ENCODE measurements at places on chromosomes 4 and X.

GRCh38 chr4:6195602-6196319 lies 4.6 kb downstream of the JAKMIP1 start:
- DNase-seq, result no peak

GRCh38 chr4:144594471-144594986 lies 51.4 kb upstream of the HHIP start:
- no peak for DNase-seq

DNA sequence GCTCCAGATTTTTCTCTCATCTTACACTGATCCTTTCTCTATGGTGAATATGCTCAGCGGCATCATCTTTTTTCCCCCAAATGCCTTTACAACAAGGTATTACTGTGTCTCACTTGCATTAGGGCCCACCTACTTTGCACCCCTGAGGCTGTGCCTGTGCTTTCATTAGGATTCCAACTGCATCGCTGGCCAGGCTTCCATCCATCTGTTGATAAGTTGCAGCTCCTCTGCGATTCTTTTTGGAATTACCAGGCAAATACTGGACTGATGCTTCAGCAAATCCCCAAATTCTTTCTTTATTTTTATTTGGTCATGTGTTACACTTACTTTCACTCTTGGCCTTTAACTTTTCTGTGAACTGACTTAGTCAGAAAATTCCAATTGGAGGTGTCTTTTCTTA lies 77.3 kb downstream of the AFF2 start:
- DNase-seq, result no peak

GRCh38 chr4:138650929-138651448 lies 364.6 kb upstream of the NOCT start:
- peak; percentile 12 for DNase-seq

- DNase-seq, result no peak
Observed at GRCh38 chrX:23729214-23729613, 13.9 kb downstream of the ACOT9 start.

GRCh38 chr4:41443340-41444079 lies 94.4 kb upstream of the LIMCH1 start:
- DNase-seq, result no peak

GRCh38 chr4:146346276-146346675 lies 131.9 kb downstream of the REELD1 start:
- no peak for DNase-seq

GRCh38 chr4:25367004-25367621 lies 9.9 kb upstream of the ANAPC4 start:
- peak; percentile 25 for DNase-seq

GRCh38 chrX:69020316-69020715 lies 144.9 kb downstream of the PJA1 start:
- no peak for DNase-seq

DNA sequence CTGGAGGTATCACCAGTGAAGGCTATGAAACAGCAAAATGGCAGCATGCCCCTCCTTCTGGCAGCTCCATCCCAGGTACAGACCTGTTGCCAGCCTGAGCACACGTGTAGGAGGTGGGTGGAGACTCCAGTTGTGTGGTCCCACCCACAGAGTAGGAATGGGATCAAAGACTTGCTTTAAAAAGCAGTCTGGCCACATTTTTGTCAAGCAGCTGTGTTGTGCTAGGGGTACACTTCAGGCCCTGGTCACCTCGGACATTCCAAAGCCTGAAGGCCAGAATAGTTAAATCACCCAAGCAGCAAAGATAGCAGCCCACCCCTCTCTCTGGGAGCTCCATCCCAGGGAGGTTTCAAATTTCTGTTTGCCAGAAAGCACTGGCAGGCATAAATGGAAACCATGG lies 20.3 kb upstream of the AMBN start:
- DNase-seq, result no peak

GRCh38 chr4:20614816-20615215 lies 85.4 kb upstream of the PACRGL start:
- no peak for DNase-seq

DNA sequence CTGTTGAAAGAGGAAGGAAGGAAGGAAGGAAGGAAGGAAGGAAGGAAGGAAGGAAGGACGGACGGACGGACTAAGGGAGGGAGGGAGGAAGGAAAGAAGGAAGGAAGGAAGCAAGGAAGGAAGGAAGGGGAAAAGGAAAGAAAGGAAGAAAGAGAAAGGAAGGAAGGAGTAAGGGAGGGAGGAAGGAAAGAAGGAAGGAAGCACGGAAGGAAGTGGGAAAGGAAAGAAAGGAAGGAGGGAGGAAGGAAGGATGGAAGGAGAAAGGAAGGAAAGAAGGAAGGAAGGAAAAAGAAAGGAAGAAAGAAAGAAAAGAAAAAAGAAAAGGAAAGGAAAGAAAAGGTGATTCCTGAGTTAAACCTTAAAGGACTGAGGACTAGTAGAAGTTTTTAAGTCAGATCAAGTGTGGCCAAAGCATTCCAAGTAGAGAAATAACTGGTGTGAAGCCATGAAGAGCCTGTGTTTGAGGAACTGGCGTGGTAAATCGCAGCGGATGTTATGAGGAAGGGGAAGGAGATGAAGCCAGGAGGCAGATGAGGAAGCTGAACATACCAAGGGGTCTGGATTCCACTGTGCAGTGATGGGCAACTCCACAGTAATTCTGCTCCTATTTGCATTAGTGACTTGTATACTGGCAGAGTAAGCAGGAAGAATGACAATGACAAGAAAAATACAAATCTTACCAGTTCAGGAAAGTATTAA lies 163.5 kb downstream of the MGST2 start:
- DNase-seq, result peak; percentile 41

DNA sequence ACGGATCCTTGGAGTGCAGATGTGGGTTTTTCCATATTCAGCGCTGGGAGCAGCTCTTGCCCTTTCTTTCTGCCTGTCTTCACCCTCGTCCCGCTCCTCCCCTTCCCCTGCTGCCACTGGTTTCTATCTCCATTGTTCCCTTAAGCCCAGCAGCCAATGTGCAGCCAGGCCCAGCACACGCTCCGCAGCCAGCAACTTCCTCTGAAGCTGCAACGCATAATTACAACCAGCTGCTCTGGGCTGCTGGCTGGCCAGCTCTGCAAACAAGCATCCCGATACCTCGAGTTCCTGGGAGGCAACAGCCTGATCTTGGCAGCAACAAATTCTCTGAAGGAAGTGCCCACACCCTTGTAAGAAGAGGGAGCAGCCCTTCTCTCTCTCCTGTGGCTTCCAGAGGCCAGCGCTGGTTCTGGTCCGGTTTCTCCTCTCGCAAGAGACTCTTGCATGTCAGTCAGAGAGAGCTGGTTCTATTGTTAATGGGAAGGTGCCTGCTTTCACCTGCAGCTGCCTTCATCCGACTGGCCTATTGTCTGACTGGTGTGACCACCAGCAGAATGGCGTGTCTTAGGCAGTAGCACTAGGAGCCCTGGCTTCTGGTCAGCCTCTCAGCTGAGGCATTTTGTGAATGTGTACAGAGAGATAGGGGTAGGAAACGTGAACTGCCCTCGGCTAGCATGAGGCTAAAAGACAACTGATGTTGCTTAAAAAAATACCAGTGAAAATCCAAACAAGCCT lies 83.8 kb upstream of the MAML3 start:
- peak; percentile 63 for DNase-seq

- no peak for DNase-seq
Observed at GRCh38 chr4:38823766-38824165, 19.2 kb upstream of the TLR1 start.

GRCh38 chr4:121824171-121824527 lies 466 bp upstream of the CCNA2 start:
- no peak for DNase-seq

GRCh38 chr4:171846232-171846631 lies 33.0 kb downstream of the GALNTL6 start:
- peak; percentile 5 for DNase-seq

Data from inflammatory macrophage treated with lipopolysaccharide for 1 hour (primary cell).